AG04450 (cell line): ENCODE measurements at places on chromosomes 6 and 20. TPM values are rescaled to one million over a fixed set of nuclear protein-coding genes. Genes with fewer than 3 reads are reported as not detected.

Gene VSX1
- polyA plus RNA-seq = 0.06 TPM in 1 of 2 replicates, not detected in the other

Gene TREM1
- polyA plus RNA-seq = not detected in 2 replicates

DNA sequence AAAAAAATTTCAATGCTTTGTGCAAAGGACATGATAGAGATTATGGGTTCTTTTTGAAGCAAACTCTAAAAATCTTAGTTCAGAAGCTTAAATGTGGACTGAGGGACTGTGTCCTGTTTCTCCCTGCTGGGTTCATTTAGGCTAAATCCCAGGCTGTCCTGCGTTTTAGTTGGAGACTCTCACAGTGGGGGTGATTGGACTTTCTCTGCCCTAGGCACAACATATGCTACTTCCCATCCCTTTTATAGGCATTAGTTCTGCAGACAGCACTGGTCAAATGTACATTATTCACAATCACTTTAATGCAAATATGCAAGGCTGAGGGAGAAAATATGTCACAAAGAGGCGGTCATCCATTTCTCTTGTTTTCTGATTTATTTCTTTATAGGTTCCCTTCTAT is 71.3 kb downstream of the TFAP2B start:
- no peak for DNase-seq

Gene BHLHE23
- polyA plus RNA-seq = not detected in 2 replicates

DNA sequence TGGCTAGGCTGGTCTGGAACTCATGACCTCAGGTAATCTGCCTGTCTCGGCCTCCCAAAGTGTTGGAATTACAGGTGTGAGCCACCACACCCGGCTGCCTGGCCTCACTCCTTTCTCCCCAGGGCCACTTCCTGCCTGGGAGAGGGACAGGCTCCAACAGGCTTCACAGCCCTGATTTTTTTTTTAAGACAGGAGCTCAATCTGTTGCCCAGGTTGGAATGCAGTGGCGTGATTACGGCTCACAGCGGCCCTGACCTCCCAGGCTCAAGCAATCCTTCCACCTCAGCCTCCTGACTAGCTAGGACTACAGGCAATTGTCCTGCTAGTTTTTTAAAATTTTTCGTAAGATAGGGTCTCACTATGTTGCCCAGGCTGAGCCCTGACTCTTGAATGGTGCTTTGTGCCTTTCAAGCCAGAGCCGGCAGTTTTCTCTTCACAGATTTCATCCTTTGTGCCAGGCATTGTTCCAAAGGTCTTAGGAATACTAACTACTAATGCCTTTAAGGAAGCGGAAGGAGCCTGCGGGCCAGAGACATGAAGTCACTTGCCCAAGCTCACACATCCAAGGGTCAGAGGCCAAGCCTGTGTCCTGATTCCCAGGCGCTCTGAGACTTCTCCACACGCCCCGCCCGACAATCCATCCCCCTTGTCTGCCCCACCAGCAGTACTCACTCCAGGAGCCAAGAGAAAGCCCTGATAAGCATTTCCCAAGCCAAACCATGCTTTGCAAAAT is 19.2 kb downstream of the CAPN11 start:
- DNase-seq = peak; percentile 20
